ENCODE measurements at places on chromosomes 1 and 21.
A peak's percentile ranks its signal among the peaks of the same experiment; 100 is the strongest.

GRCh38 chr1:225919906-225920305 is 4.1 kb downstream of the PYCR2 start:
- peak; percentile 23 for DNase-seq

DNA sequence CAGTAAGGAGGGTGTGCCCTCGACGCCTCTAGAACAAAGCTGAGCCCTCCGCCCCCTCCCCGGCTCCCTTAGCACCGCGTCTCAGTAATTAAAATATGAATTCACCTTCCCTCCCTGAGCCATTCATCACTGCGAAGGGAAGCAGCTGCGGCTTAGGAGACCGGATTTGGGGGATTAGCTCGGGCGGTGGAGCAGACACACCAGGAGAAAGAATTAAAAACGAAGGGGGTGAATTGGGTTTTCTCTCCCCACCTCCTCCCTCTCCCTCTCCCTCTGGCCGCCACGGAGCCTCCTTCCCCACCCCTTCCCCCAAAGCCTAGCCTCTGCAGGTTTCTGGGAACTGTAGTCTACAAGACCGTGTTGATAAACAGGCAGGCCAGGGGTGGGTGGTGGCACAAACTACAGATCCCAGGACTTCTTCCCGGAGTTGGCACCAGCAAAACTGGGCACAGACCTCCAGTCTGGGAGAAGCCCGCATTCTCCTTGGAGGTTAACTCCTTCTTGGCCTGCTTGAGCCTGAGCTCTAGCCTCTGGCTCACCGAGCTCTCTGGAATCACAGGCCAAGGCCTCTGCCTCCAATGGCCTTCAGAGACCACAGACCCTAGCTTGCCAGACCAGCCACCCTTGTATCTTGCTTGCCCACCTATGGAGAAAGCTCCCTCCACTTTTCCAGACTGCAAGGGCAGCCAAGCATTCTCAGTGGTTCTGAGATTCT is 10.8 kb downstream of the BLACAT1 start:
- DNase-seq: peak; percentile 99

GRCh38 chr1:152932170-152932811 is 14.7 kb upstream of the SPRR5 start:
- no peak for DNase-seq

- peak; percentile 11 for DNase-seq
These were observed 371.2 kb downstream of the NPHP4 start for GRCh38 chr1:5620997-5621396.

GRCh38 chr1:97006044-97006661 is 284.6 kb downstream of the PTBP2 start:
- no peak for DNase-seq

DNA sequence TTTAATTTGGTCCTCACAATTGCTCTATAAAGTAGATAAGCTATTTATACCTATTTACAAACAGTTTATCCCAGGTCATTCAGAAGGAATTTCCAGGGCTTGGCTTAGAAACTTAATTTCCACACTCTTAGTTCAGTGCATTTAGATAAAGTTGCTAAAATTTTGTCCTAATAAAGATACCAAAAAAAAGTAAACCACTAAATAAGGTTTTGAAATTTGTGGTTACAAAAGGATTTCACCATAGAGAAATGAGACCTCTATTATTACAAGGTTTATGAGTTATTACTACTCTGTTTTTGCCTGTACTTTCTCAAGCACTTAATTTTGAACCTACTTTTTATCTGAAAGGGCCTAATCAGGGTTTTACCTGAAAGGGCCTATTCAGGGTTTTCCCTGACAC is 22.4 kb downstream of the PTPN22 start:
- DNase-seq: no peak

- DNase-seq: no peak
These were observed 43.0 kb downstream of the NPHP4 start for GRCh38 chr1:5949085-5949760.

DNA sequence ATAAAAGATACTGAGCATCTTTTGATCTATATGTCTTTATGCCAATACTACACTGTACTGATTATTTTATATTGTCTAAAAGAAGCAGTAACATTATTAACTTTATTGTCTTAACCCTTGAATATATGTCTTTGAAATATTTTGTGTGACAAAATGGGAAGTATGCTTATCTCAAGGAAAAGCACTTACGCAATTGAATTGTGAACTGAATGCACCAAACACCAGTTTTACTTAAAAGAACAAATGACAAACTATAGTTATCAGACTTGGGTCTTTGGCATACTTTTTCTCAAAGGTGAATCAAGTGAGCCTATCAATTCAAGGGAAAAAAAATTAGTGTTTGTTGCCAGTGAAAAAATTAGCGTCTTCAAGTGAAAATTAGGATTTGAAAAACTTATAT is 9.2 kb upstream of the SLC6A9 start:
- DNase-seq: no peak

DNA sequence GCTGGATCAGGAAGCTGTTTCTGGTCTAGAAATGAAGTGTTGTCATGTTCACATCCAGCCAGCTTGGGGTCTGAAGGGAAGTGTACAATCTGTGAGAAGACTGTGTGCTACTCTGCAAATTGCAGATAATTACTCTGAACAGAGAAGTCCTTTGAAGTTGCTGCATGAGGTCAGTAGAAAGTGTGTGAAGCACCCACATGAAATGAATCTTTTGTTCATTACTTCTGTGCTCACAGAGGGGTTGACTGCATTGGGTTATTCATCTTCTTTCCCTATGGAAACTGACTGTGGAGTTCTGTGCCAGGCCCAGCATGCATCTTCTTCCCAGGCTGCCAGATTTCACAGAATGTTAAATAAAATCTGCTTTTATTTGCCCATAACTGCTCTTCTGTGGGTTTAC is 47.1 kb downstream of the CTH start:
- DNase-seq: peak; percentile 8

DNA sequence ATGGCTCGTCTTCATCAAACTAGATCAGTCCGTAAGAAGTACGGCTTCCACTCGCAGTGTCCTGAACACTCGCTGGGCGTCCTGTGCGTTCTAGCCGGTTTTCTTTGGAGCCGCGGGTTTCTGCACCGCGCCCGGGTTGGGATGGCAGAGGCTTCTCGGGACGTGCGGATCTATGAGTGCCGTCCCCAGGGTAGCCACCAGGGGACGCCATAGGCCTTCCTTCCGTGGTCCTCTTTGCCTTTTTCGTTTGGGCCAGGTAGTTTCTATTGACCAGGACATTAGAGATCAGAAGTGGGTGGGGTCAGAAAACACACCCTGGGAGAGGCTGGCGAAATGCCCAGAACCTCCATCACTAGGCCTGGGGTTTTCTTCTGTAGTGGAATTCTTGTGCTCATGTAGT is 273.8 kb downstream of the FAM72C start:
- DNase-seq: peak; percentile 47

DNA sequence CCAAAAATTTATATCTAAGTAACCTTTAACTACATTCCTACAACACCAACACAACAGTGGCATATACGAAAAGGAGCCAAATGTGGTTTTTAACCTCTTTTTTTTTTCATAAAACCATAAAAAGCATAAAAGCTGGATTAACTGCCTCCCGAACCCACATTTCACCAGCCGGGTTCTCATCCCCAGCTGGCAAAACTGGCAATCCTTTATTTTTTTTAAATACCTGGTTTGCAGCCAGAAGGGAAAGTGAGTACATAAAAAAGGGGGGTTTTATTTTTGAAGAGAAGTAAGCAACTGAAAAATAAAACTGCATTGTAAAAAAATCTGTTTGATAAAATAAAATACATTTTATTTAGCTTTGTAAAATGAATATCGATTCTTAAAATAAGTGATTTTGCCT is 295.4 kb downstream of the AKT3 start:
- DNase-seq: peak; percentile 43

GRCh38 chr21:32921632-32922230 is 104.0 kb upstream of the OLIG2 start:
- DNase-seq: no peak

DNA sequence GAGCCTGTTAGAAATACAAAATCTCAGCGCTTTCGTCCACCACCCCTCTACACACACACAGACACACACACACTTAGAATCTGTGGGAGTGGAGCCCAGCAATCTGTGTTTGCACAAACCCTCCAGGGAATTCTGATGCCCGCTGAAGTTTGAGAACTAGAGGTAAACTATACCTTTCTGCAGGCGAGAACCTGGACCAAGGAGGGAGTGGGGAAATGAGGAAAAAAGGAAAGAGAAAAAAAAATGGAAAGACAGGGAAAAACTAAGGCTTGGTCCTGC is 468 bp upstream of the NIBAN1 start:
- no peak for DNase-seq

GRCh38 chr21:41460578-41461527 is 34.8 kb downstream of the MX1 start:
- DNase-seq: peak; percentile 18

DNA sequence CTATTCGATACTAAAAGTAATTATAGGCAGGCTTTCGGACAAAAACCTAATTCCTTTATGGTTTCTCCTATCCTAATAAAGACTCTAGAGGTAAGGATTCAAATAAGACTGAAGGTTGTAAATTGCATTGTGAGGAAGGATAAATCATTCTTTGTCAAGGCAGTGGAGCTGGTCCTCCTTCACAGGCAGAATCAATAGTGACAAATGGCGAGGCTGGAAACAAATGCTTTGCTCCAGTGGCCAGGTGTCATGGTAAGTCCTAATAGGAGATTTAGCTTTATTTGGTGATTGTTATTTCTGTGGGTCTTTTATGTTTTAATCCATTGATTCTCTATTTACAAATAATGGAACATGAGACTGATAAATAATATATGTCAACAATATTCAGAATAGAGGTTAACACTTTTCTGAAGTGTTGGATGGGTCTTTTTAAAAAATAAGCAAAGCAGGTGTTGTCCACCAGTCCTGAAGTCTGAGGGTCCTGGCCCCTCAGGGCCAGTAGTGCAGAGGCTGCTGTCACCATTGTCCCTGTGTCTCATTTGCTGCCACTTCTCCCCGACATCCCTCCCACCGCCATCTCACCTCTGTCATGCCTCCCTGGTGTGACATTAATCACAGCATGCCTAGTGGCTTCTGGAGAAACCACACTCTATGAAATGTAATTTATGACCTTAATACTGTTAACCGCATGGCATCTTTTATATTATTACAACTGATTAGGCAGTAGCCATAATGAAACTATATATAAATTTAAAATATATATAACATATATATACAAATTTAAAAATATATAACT is 120.9 kb upstream of the MAGI3 start:
- no peak for DNase-seq

- DNase-seq: no peak
These were observed 69.4 kb downstream of the RGS21 start for GRCh38 chr1:192386051-192386650.

DNA sequence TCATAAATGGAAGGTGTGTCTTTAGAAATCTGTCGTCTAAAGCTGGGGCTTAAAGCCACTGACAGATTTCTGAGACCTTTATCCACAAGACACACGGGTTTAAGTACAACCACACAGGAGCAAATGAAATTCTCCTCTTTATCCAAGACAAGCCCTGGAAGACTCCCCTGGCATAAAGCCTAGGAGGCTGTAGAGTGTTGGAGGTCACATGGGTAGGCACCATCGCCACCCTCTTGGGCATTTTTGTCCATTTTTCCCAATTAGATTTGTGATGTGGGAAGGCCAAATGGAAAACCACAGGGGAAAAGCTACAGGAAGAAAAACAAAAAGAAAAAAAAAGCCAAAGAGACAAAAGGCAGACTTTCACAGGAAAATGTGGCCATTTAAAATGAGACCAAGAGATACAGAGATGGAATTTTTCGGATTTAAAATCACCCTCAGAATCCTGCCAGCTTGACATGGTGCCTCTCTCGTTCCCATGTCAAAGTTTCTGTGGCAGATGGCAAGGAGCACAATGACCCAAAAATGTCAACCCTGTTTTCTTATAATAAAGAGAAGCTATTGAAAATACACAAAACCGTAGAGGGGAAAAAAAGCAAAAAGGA is 91.9 kb downstream of the PLD5 start:
- peak; percentile 94 for DNase-seq

DNA sequence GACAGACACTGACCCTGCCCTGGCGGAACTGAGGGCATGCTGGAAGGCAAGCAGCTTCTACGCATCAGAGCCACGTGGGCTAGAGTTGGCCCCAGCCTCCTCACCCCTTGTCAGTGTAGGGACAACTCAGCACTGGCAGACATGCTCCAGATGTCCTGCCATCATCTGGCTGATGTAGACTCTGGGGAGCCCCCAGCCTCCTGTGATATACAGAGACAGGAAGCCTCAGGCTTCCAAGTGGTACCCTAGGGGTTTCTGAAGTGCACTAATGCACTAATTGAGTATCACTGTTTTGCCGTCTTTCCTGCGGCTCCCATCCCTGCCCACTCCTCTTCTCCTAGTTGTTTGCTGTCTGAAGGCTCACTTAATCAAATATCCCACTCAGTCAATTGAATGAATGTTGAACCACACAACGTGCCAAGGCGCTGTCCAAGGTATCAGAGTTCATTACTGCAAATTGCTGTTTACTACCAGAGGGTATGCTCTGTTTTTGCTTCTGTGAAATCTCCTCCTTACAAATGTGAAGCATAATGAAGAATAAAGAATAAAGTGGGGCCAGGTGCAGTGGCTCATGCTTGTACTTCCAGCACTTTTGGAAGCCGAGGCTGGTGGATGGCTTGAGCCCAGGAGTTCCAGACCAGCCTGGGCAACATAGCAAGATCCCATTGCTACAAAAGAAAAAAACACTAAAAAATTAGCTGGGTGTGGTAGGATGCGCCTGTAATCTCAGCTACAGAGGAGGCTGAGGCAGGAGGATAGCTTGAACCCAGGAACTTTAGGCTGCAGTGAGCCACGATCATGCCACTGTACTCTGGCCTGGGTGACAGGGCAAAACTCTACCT is 76.4 kb upstream of the ZBTB18 start:
- DNase-seq: no peak

DNA sequence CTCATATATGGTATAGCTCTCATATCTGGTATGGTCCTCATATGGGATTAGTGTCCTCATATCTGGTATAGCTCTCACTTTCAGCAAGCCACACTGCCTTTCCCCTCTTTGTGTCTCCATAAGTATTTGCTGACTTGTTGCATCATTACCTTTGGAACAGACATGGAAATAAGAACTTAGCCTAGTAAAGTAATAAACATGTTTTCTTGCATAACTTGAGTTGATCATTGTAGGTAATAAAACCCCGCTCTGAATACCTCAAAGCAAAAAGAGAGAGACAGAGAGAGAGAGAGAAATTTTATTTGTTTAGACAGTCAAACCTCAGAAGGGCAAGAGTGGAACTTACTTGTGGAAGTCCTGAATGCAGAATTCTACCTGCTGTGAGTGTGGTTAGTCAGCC is 170.3 kb downstream of the GREM2 start:
- no peak for DNase-seq

GRCh38 chr1:43389326-43390313 is at the start of the genes MED8 and SZT2:
Gene MED8 (minus strand): TSS chr1:43389800. CDS start chr1:43389764, 36 bp downstream.
Gene SZT2 (plus strand): TSS chr1:43389899. CDS start chr1:43389969, 70 bp downstream.
- DNase-seq: peak; percentile 95

- peak; percentile 72 for DNase-seq
These were observed 3.5 kb downstream of the NIPAL3 start for GRCh38 chr1:24418898-24419628.

- no peak for DNase-seq
These were observed 10.7 kb upstream of the SLAMF8 start for GRCh38 chr1:159815926-159816325.

- peak; percentile 41 for DNase-seq
These were observed 3.0 kb downstream of the CAMSAP2 start for GRCh38 chr1:200741551-200742207.

GRCh38 chr1:22920734-22921451 is 51.8 kb downstream of the LACTBL1 start:
- no peak for DNase-seq
